ENCODE measurements at places on chromosomes 7 and 10.

- DNase-seq, result no peak
Observed at GRCh38 chr7:48307041-48307714, 135.9 kb downstream of the ABCA13 start.

DNA sequence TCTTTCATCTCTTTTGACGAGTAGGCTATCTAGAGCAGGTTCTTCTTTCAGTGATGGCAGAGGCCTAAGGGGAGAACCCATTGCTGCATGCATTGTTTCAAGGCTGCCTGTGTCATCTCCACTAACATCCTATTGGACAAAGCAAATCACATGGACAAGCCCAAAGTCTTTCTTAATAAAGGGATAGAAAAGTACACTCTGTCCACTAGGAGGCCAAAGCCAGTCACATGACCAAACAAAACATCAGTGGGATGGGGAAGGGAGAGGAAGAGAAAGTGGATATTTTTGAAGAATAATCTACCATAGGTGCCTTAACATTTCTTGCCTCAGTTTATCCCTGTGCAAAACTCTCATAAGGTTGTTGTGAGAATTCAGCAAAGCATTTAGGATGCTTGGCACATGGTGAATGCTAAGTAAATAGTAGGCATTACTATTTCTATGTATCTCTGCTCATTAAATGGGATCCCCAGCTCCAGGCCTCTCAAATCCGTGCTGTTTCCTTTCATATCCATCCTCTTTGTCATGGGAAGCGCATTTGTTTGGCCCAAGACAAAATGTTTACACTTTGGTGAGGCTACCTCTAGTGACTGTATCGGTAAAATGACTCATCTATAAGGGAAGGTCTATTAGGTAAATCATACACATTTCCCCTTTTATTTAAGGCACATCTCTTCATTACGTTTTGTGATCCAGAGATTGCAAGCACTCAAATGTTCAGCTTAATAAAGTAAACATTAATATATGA is 16.7 kb upstream of the CADPS2 start:
- DNase-seq, result no peak

DNA sequence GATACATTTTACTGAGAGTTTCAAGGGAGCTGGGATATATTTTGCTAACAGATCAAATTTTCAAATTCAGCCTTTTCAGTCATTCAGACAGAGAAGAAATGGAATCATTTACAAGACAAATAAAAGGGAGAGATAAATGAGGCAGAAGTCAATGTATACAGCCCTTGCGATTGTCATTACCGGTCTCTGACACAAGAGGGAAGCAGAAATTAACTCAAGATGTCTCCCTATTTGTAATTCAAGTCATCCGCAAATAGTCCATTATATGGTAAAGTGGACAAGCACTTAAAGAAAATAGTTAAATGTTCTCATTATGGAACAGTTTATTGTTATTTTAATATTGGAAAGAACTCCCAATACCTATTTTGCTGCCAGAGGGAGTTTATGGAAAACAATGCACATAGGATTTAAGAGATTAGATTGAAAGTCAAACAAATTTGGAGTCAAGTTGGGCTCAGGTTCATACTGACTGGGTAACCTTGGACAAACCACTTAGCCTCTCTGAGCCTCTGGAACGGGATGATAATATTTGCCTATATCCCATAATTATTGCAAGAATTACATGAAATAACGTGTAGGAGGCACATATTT is 89.3 kb upstream of the PRKCQ start:
- peak; percentile 60 for DNase-seq

DNA sequence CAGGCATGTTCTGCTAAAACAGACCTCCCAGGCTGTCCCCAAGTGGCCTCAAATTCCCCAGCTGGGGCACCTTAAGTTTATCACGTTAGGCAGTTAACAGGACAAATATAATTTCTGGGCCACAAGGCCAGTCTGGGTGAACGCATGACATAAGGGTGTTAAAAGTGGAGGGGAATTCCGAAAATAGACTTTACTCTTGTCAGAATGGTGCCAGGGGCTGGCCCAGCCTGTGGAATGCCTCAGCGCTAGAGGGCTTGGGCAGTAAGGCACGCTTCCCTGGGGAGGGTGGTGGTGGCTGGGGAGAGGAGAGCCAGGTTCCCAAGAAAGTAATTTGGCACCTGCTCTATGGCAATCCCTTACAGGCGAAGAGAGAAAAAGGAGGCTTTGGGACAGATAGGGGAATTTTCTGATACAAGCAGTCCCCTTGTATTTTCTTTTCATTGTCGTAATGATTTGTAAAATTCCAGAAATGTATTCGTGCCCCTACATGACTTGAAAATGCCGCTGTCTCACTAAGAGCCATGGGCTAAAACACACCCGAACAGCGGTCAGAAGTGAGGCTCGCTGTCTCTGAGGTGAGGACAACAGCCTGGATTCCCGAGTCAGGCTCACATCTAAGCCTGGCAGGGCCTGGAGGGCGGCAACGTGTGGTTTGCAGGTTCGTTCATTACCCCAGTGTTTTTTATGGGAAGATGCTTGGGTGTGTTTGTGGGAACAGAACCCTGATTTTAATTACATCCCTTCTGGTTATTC is 463.2 kb upstream of the GALNT17 start:
- no peak for DNase-seq

- peak; percentile 9 for DNase-seq
Observed at GRCh38 chr10:125811251-125811650, 11.8 kb downstream of the UROS start.

DNA sequence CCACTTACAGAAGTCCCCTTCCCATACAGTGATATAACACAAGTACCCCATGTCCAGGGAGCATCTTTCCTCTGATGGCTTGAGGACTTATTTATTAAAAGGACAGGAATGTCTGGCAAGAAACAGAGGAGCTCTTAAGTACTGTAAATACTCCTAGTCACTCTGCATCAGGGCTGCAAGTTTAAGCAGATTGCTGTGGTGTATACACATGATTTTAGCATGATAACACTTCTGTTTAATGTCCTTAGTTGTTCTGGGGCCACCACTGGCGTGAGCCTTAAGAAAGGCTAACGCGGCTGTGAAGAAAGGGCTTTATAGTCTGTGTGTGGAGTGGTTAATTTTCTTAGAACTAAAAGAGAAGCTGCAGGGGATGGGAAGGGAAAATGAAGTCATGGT is 65.7 kb downstream of the GBF1 start:
- DNase-seq, result peak; percentile 20

- DNase-seq, result no peak
Observed at GRCh38 chr10:102832987-102833386, 4.2 kb downstream of the CYP17A1 start.

DNA sequence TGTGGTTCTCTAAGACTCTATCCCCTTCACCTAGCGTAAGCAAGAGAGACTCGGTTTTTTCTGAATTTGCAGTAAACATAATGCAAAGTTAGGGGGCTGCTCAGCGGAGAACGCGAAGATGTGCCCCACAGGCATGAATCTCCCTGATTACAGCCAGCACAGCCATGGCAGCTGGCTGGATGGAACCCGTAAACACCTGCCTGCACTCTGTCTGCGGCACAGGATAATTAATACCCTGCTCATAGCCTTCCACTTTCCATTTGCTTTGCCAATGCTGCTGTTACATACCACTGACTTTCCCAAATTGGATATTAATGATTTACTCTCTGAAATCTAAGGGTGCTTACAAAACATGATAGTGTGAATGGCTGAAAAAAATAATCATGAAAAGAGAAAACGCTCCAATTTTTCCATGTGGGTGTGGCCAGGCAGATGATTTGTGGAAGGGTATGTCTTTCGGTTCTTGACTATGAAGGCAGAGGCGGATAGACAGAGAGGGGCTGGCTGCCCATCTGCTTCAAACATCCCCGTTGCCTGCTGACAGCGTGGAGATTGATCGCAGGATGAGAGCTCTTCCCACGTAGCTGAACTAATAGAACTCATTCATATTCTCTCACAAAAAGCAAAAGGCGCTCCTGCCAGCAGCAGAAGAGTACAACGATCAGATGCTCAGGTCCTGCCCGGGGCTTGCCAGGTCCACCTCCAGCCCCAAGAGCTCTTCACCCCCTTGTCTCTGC is 193.2 kb upstream of the GHITM start:
- no peak for DNase-seq

- DNase-seq, result no peak
Observed at GRCh38 chr7:47386273-47386835, 195.6 kb downstream of the TNS3 start.

- no peak for DNase-seq
Observed at GRCh38 chr7:130322615-130323014, 22.0 kb upstream of the CPA5 start.

DNA sequence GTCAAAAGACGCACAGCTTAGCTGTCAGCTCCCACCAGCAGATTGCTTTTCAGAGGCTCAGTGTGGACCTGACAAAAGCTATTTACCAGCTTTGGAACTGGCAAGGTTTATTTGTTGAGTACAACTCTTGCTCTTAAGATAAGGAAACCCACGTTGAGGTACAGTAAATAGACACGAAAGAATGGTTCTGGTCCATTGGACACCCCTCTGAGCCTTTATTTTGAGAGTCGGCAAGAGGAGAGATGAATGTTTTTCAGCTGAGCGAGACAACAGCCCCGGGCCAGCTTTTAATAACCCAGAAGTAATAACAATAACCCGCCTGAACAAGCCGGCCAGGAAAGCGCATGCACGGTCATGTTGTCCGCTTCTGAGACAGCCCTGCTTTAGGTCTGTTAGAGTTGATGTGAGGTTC is 49.0 kb downstream of the WNT2 start:
- DNase-seq, result no peak

- DNase-seq, result peak; percentile 8
Observed at GRCh38 chr10:17479015-17479615, 24.7 kb upstream of the ST8SIA6 start.

DNA sequence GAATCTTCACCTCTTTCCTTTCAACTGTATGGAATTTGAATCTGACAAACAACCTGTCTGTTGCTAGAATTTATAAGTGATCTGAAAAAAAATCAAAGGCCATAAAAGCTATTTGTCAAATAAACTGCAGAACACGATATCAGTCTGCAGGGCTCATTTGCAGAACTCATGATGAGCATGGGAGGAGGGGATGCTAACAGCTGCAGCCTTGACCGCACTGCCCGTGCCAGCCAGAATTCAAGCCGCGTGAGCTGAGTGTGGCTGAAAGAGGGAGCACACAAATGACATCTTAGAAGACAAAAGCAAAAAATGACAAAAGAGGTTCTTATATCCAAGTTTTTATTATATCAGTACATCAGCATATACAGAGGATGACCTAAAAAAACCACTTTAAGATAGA is 15.7 kb downstream of the LRRTM3 start:
- no peak for DNase-seq

GRCh38 chr10:71873582-71874211 is 22.6 kb upstream of the PSAP start:
- no peak for DNase-seq

GRCh38 chr7:30088362-30088761 is 46.4 kb upstream of the MTURN start:
- no peak for DNase-seq

- no peak for DNase-seq
Observed at GRCh38 chr7:66176914-66177313, 28.2 kb upstream of the TPST1 start.

DNA sequence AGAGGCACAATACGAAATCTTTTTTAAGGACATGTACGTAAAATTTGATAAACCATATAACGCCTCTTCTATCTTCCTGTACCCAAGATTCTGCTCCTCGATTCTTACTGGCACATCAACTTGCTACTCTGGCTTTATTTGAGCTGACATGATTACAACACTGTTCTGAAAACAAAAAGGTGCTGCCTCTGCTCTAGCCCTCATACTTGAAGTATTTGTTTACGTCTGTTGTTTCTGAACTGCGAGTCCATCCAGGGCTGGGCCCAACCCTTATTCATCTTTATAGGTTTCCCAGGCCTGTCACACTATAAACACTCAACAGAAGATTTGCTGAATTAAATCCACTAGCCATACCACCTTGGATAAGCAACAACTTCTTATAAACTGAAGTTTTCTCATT is 96.2 kb upstream of the SVIL start:
- peak; percentile 69 for DNase-seq

DNA sequence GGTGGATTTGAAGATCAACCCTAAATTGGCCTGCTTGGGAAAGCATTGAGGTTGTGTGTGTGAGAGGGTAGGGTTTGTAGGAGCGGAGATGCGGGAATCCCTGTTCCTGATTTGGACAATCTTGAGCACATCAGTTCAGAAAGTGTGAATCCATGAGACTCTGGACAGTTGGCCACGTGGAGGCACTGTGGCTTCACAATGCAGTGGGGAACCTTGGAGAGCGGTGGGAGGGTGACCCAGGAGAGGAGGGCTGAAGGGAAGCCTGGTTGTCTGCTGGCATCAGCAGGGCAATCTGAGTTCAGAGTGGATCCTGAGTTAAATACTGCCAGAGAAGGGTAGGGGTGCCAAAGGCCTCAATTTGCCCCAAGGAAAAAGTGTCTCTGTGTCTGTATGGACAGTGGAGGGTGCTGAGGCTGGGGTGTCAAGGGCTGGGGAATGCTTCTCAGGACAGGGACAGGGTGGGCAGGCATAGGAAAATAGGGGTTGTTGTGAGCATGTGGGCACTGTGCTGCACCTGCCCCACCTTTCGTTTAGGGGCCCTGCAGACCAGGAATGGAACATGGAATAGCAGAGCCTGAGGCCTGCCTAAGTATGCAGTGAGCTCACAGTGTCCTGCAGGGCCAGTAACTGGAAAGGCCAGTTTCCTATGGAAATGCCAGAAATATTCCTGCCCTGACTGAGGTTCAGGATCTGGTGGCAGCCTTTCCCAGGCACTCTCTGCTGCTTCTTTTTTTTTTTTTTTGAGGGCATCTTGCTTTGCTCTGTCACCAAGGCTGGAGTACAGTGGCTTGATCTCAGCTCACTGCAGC is 162.9 kb upstream of the PRSS58 start:
- peak; percentile 22 for DNase-seq

GRCh38 chr7:108028111-108028510 is 25.1 kb upstream of the LAMB1 start:
- no peak for DNase-seq

GRCh38 chr10:30073767-30074060 is 14.3 kb upstream of the JCAD start:
- no peak for DNase-seq

DNA sequence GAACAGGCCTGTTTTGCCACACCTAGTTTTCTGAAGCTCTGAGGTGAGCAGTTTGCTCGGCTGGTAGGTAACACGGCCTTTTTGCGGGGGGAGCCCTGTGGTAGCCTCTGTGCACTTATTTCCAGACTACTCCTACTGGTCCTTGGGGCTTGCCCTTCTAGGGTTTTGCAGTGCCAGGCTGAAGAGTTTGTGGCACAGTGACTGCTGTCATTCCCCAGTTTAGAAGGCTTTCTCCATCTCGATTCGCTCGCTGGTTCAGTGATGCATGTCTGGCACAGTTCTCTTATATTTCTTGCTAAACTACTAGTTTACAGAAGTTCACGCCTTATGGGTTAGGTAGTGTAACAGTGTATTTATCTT is 711 bp downstream of the KIF20B start:
- DNase-seq, result no peak

GRCh38 chr7:100629117-100629716 is 12.1 kb downstream of the TFR2 start:
- no peak for DNase-seq
